HS-5 (cell line): ENCODE measurements at places on chromosomes 13 and 19.

GRCh38 chr19:29479941-29480340 lies 45.9 kb upstream of the VSTM2B start:
- no peak for DNase-seq

- DNase-seq = no peak
Measured at GRCh38 chr13:101621099-101621498, 168.6 kb downstream of the ITGBL1 start.

GRCh38 chr13:43629691-43630480 lies 156.9 kb downstream of the ENOX1 start:
- DNase-seq = no peak

GRCh38 chr13:72970301-72970880 lies 88.4 kb upstream of the KLF5 start:
- no peak for DNase-seq

DNA sequence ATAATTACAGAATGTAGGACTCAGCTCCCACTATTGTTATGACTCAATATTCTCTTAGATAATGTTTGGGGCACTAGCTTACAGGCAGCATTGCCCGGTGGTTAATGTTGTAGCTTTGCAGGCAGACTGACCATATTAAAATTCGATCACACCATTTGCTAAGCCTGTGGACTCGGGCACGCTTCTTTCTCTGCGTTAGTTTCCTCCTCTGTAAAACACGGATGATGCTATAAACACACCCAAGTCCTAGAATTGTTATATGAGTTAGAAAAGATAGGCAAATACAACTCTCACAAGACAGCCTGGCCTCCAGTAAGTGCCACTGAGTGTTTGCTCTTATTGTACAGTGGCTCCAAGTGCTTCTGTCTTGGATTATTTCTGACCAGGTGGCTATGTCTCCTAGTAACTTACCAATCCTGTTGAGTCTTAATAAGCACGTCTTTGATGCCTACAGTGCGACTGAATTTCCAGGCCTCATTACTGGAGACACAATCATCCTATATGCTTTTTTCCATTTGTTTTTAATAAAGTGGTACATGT lies 50.0 kb upstream of the ALOX5AP start:
- no peak for DNase-seq

DNA sequence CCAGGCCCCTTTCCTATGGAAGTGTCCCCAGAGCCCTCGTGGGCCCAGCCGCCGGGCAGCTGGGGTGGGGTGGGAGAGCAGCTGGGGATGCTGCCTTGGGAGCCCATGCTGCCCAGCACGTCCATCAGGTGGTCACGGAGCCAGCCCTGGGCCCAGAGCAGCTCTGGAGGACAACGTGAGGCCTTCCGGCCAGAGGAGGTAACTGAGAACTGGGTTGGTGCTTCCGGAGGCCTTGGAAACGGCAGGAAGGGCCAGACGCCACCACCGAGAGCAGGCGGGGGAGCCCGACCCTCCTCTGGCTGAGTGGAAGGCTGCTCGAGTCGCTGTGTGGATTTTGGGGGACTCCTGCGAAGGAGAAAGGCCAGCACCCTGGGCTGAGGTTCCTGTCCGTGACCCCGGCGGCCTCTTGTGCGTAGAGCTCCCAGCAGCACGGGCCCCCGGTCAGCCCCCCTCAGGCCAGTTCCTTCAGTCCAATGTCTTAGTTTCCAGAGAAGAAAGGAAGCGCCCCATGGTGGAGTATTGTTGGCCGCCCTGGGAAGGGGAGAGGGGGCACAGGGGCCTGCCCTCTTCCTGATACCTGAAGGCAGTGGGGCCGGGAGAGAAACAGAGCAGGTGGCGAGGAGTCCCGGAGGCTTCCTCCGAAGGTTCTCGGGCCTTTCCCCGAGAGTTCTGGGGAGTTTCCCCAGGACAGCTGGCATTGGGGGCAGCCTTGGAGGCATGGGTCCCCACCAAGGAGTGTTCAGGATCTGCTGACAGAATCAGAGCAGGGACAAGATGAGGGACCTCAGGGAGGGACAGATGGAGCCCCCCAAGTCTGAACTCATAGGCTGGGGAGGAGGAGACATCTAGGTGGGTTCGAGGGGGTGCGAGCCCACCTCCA lies 68.8 kb downstream of the MLLT1 start:
- no peak for DNase-seq

GRCh38 chr19:17965370-17966128 lies 1.4 kb upstream of the KCNN1 start:
- no peak for DNase-seq

- DNase-seq = no peak
Measured at GRCh38 chr19:35265900-35266519, 2.8 kb upstream of the USF2 start.

GRCh38 chr19:7662657-7663056 lies 6.2 kb upstream of the RETN start:
- no peak for DNase-seq

DNA sequence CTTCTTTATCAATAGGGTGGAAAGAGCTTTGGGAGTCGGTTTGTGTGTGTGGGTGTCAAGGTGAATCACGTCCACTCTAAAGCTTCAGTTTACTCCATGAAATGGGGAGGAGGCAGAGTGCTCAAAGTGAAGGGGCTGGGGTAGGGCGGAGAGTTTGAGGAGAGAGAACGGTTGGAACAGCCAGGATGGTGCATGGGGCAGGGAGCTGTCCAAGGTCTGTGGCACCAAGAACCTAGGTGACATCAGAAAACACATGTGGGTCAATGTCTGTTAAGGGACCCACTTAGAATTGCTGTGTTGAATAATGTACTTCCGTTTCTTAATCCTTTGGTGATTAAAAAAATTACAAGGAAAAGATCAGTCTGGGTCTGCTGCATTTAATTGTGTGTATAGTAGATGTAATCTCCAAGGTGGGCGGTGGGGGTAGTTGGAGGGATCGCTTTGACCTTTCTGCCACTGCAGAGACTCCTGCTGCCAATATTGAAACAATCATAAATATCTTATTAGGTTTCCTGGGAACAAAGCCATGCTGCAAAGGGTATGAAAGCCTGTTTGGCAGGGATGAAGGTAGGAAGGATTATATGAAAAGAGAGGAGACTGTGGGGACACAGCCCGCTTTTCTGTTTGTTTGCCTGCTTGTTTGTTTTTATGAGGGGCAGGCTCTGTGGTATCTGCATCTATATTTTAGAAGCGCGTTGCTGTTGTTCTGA lies 122.3 kb downstream of the ATP8A2 start:
- DNase-seq = no peak

- no peak for DNase-seq
Measured at GRCh38 chr13:102316732-102317131, 85.1 kb downstream of the FGF14 start.

DNA sequence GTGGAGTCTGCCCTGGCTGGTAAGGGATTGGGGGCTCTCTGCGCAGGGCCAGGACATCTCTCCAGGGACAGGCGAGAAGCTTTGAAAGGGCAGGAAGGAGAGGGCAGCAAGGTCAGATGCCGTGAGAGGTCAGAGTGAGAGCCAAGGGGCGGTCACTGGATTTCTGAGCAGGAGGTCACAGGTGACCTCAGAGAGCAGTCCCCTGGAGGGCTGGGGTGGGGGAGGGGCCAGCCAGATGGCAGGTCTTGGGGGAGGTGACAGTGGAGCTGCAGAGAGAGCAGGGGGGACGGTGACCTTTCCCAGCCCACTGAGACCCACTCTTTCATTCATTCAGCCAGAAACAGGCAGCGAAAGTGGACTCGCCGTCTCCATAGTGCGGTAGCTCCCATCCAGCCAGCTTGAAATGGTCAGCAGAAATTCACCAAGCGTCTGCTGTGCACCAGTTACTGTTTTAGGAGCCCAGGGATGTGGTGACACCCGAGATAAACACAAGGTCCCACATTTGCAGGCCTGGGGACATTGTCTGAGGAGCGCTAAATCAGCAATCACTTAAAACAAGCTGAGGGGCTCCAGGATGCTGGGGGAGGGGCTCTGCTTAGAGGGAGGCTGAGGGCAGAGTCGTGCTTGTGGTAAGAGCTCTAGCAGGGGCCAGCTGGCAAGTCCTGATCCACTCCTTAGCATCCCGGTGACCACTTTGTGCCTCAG lies 10.2 kb downstream of the CARM1 start:
- no peak for DNase-seq

DNA sequence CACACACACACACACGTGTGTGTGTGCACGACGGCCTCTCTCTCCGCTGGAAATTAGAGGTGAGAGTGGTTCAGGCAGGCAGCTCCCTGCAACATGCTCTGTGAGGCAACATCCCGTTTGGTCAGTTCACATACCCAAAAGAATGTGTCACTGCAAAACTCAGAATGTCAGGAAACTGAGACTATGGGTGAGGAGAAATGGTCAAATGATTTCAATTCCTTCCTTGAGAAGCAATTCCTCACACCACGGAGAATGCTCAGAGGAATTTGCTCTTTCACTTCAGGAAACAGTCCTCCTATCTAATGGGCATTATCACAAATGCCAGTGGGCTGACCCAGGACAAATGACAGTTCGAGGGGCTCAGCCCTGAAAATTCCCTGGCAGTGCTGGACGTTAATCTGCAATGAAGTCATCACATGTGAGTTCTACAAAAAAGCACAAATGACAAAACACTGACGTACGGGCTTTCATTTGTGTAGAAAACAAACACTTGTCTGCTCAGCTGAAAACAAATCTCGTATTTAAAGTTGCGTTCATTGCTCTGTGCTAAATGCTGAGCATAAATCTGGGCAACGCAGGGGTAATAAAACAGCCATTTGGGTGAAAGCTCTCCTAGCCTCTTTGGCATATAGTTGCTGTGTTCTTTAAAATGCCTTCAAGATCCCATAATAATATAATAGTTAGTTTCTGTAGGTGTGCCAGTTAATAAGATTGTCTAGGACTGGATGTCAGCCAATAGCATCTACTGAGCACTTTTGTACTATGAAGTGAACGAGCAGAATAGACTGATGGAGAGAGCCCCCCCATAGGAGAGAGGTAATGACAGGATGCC lies 18.6 kb upstream of the LATS2 start:
- DNase-seq = peak; percentile 72

DNA sequence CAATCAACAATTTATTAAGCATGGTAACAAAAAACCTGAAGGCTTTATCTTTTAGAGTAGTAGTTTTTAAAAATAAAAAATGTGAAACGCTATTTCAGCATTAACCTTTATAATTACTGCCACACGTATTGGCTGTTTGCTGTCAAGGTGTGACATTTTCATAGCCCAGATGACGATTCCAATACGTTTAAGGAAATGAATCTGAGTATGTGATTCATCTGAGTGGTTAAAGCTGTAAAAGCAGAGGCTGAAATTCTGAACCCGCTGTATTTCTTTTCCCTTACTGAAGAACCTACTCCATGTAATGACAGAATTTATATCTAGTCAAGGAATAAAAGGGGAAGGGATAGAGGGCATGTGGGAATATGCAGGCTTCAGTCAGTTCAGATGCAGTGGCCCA lies 166.0 kb downstream of the LMO7 start:
- DNase-seq = no peak

GRCh38 chr19:31641591-31641990 lies 292.4 kb upstream of the TSHZ3 start:
- DNase-seq = no peak

- DNase-seq = no peak
Measured at GRCh38 chr13:35283856-35284255, 192.6 kb downstream of the MAB21L1 start.

DNA sequence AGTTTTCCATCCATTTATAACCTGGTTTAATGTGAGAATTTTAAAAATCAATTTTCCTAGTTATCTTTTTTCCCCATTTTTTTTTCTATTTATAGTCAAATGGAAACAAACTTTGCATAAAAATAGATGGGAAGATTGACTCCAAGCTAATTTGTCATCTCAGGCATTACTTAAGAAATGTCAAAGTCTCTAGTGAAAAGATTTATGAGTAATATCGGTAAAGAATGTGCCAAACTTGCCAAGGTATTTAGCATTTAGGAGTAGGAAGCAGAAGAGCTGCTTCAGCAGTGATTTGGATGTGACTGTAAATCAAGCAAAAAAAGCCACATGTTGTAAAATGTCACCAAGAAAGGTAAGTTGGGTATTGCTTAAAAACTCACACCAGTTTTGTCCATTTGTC lies 108.6 kb downstream of the LACC1 start:
- DNase-seq = no peak

DNA sequence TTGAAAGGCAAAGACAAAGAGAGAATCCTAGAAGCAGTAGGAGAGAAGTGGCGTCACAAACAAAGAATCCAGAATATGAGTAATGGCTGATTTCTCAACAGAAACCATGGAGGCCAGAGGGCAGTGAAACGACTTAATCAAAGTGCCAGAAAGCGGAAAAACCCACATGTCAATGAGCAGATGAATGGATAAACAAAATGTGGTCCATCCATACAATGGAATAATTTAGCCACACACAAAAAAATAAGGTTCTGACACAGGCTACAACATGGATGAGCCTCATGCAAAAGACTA lies 52.2 kb upstream of the RANBP3 start:
- DNase-seq = peak; percentile 70

GRCh38 chr19:13997631-13997962 lies 8.5 kb downstream of the RFX1 start:
- DNase-seq = no peak

GRCh38 chr13:101489643-101490405 lies 37.3 kb downstream of the ITGBL1 start:
- DNase-seq = no peak

DNA sequence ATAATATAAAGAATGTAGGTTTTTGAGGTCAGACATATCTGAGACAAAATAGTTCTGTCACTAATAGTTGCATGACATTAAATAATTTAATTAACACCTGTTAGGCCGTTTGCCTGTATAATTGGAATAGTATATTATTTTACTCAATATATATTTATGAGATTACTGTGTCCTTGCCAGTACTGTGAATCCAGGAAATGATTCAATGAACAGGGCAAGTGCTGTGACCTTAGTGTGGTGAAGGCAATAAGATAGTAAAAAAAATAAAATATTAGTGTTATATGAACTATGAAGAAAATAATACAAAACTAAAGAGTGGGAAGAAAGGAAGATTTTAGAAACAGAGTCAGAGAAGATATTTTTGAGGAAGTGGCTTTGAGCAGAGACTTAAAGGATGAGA lies 403.7 kb downstream of the PCDH9 start:
- DNase-seq = no peak

GRCh38 chr19:42099336-42099925 lies 23.5 kb downstream of the ZNF574 start:
- DNase-seq = no peak

GRCh38 chr13:63938851-63939250 lies 2523.2 kb upstream of the PCDH20 start:
- DNase-seq = no peak

GRCh38 chr19:5526691-5527090 lies 41.1 kb downstream of the TINCR start:
- no peak for DNase-seq

DNA sequence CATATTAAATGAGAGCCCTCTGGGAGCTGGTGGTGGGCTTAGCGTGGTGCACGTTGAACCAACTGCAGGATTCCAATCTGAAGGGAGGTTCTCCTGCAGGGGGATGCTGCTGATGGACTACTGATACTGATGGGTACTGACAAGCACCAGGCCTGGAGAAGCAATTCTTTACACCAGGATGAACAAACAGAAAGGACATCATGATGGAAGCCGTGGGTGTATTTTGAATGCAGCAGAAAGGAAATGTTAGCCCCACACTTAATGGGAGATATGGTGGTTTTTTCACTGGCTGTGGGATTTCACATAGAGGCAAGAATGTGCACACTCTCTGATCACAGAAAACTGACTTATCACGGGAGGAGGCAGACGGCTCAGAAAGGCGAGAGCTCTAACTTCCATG lies 299.7 kb downstream of the TEX29 start:
- DNase-seq = no peak
